Stimulated activated CD4-positive, alpha-beta T cell treated with anti-CD3 and anti-CD28 coated beads, Interleukin-1b, Interleukin-23, amount 100 ng/mL, for 1 hour (primary cell): ENCODE measurements at places on chromosomes 4 and X.

DNA sequence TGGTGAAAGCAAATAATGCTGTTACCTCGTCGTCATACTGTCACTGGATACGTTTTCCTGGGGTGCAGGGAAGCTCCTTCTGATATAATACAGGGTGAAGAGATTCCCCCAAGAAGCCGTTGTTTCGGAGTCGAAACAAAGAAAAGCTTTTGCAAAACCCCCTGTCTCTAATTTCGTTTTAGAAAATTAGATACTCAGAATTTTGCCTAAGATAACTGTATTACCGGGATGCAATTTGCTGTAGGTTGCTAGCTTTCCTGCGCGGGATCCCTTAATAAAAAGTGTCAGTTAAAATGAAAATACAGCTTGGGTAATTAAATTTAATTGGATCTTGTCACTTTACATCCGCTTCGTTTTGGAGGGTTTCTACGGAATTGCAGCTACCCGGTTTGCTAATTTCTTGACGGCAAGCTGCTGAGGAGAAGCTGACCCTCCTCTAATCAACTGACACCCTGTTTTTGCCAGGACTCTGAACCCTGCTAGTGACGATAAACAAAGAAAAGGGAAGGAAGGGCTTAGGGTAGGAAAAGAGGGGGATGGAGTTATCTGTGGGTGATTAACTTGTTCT lies 174.6 kb downstream of the SHOX start:
- DNase-seq = no peak

DNA sequence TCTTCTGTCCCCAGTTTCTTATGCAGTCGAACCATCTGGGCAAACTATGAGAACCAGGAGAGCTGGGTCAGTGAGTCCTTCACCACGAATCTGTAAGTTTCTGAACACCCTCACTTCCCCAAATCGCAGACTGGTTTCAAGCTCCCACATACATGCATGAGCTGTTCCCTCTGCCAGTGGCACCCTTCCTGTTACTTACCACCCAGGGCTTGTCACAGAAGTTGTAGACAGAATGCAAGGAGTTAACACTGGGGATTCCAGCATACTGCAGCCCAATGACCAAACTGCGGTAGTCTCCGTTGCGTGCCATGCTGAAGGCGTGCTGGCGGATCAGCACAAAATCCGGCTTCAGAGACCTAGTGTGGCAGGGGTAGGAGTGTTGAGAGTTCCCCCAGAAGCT lies 14.6 kb downstream of the SYN1 start:
- DNase-seq = no peak

GRCh38 chr4:7414736-7415510 lies 19.8 kb downstream of the PSAPL1 start:
- DNase-seq = no peak

GRCh38 chrX:130637591-130637990 lies 235.8 kb downstream of the RBMX2 start:
- DNase-seq = no peak

DNA sequence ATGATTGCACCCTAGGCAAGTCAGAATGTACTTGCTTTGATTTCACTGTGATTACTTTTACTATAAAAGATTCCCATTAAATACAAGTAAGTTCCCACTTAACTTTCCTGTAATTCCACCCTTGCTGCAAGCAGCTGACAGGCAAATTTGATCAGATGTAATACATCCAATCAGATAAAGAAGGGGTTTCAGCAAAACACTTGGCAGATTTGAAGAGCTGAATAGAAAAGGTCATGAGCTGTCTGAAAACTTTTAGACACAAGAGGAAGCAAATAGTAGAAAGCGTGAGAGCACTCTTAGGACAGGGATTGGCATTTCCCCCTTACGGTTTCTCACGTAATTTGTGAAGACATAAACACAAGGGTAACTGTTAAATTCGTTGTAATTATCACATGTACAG lies 22.8 kb downstream of the HSD17B13 start:
- no peak for DNase-seq

GRCh38 chr4:475962-476361 lies 23.0 kb downstream of the ZNF721 start:
- DNase-seq = no peak

DNA sequence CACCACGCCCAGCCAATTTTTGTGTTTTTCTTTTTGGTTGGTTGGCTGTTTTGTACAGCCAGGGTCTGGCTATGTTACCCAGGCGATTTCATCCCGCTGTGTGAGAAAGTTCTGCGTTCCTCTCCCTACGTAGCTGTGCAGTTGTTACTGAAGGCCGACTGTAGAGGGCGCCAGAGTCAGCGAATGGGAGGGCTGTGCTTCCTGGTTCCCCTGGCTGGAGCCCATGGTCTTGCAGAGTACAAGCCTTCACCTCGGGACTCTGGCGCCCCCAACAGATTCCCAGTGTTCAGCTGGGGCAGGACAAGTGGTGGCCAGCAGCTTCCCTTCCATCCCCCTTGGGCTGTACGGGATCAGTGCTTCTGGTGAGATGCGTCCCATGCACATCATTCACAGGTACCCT lies 5.6 kb upstream of the CT45A1 start:
- DNase-seq = no peak

DNA sequence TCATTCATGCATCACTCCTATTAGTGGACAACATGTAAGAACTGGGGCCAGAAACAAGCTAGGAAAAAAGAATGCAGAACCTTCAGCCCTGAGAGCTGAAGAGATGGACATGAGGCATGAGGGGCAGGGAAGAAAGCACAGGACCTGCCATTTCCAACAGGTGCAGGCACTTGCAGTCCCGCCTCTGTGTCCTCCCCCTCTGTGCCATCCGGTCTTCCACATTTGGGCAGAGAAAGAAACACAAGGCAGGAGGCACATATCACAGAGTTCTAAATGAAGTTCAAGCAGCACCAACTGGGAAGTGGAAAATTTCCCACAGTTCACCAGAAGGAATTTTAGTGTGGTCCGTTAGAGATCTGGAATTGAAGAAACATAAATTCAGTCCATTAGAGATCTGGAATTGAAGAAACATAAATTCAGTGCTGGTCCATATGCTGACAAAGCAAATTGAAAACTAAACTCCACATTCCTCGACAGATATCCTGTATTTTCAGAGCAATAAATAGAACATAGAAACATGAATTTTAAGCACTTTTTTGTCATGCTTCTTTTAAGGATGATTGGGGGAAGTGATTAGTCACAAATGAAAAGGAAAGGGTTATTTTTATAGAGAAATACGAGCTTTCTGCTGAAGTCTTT lies 57.2 kb upstream of the DAPP1 start:
- no peak for DNase-seq

DNA sequence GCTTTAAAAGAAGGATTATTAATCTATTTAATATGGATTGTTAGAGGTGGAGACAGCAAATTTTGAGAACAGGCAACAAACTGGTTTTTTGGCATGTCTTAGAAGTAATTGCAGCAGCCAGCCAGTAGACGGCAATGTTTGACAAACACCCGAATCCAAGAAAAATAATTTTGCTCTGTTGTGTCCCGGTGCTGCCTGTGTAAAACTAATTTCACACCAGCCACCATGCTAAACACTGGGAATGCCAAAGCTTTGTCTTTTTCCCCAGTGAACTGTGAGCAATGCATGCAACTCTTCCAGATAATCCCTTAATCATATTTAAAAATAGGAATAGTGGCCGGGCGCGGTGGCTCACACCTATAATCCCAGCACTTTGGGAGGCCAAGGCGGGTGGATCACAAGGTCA lies 25.9 kb downstream of the SMIM31 start:
- DNase-seq = no peak

DNA sequence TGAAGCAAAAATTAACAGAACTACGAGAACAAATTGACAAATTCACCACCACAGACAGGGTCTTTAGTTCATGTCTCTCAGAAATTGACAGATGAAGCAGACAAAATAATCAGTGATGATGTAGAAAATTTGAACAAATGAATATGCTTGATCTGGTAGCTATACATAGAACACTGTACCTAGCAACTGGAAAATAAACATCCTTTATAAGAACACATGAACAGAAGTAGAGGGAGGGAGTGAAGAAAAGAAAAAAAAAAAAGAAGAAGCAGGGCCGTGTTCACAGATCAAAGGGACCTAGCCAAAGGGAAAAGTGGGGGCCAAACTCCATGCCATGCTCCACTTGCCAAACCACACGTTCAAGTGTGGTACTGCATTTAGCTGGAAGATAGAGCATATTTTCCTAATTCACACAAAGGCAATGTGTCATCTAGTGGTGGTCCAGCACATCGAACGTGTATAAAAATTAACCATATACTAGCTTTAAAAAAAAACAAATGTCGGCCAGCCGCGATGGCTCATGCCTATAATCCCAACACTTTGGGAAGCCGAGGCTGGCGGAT lies 5.6 kb upstream of the THOC2 start:
- no peak for DNase-seq

DNA sequence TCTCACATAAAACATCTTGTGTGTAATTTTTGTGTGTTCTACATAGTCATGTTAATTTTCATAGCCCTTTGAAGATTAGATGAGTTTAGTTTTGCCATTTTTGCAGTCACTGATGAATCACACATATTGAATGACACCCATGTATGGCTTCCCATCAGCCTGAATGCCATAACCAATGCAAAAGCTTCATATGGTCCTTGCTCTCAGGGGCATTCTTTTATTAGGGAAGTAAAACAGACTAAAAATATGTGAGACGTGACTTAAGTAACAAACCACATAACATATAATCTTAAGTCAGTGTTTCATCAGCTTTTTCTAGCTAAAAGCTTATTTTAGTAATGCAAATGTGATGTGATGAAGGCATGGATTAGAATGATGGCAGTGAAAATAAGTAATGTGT lies 8.2 kb downstream of the SLC25A4 start:
- no peak for DNase-seq

DNA sequence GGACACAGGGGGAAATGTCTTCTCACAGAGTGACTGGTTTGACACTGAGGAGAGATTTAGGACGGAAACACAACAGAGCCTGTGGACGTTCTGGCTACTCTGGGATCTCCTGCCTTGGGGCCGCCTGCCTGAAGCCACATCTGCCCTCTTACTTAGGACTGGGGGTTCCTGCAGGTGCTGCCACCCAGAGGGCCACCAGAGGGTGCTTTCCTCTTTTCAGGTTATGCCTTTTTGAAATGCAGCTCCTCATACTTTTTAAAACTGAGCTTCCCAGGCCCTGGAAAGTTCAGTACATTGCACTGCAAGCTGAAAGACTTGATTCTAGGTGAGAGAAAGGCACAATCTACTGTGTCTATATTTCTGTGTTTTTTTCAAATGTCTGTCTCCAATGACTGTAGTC lies 92.2 kb upstream of the PGRMC2 start:
- no peak for DNase-seq

- no peak for DNase-seq
Measured at GRCh38 chr4:154838155-154838554, 57.1 kb downstream of the RBM46 start.

GRCh38 chr4:16682975-16683374 lies 215.5 kb downstream of the LDB2 start:
- no peak for DNase-seq

DNA sequence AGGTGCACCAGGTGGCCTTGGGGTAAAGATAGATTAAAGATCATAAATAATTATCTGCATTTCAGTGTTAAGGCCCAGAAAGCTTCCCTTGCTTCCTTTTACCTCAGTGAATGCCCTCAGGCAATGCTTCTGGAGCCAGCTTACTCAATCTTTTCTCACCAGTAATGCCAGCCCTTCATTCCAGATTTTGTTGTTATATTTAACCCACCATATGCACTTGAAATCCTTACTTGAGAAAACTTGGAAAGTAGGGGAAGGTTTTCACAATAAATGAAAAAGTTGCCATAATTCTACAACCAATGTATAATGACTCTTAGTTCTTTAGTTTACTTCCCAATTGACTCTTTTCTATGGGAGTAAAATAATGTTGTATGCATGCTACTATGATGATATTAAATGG lies 17.1 kb upstream of the PBDC1 start:
- no peak for DNase-seq

- DNase-seq = no peak
Measured at GRCh38 chr4:154485127-154485773, 6.3 kb downstream of the DCHS2 start.

GRCh38 chrX:81390237-81390636 lies 188.3 kb downstream of the SH3BGRL start:
- DNase-seq = no peak

DNA sequence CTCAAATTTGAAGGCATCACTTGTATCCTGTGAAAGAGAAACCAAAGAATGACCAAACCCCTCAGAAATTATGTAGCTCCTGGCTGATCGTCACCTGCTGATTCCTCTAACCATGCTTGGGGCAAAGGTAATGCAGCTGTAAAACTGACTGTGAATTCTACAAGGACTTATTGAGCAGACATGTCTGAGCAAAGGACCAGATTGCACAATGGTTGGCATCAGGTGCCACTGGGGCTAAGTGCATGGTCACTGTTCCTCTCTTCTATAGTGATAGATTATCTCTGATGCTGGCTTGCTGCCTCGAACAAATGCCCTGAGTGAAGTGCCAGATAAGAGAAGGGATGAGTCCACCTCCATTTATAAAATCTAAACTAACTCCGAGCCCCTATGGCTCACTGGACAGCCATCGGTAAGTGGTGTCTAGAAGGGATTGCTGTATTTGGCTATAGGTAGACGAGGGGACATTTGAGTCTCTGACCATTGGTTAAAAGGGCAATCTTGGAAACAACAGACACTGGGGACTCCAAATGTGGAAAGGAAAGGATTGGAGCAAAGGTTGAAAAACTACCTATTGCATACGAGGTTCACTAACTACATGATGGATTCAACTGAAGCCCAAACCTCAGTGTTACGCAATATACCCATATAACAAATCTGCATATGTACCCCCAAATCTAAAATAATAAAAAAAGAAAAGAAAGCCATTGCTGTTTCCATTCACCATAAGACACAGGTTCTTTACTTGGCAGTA lies 110.7 kb upstream of the IGSF1 start:
- no peak for DNase-seq

DNA sequence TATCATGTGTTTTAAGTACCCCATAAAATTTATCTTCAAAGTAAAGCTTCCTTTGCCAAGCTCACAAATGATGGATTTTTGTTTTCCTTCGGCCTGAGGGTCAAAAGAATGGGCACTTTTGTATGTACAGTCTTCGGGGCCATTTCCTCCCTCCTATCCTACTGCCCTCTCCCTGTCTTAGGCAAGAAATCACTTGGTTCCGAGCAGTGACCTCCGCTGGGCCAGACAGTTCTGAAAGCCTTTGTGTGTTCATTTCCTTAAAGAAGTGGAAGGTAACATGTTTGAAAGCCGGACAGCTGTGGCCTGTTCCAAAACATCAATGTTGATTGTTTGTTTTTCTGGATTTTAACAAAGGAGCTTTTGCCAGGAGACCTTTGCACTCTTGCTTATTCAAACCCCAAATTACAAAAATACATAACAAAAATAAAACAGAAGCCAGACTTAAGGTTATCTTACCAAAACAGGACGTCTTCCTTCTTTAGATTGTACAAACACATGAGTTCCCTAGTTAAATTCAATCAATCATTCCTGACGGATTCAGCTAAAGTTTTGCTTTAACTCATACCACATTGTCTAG lies 110.6 kb upstream of the LIMCH1 start:
- no peak for DNase-seq
